ENCODE measurements at places on chromosomes 16 and 17. TPM values are rescaled to one million over a fixed set of nuclear protein-coding genes. Genes with fewer than 3 reads are reported as not detected.

KRTAP4-1 gene
- total RNA-seq, result not detected

GUCY2D gene
- 1.3 TPM for total RNA-seq

GNAO1 gene
- 2.8 TPM for total RNA-seq

SLC43A2 gene
- 11.7 TPM for total RNA-seq

ZNF205 gene
- total RNA-seq, result 16.3 TPM
